ENCODE measurements at places on chromosomes 13 and 19.
A peak's percentile ranks its signal among the peaks of the same experiment; 100 is the strongest.

DNA sequence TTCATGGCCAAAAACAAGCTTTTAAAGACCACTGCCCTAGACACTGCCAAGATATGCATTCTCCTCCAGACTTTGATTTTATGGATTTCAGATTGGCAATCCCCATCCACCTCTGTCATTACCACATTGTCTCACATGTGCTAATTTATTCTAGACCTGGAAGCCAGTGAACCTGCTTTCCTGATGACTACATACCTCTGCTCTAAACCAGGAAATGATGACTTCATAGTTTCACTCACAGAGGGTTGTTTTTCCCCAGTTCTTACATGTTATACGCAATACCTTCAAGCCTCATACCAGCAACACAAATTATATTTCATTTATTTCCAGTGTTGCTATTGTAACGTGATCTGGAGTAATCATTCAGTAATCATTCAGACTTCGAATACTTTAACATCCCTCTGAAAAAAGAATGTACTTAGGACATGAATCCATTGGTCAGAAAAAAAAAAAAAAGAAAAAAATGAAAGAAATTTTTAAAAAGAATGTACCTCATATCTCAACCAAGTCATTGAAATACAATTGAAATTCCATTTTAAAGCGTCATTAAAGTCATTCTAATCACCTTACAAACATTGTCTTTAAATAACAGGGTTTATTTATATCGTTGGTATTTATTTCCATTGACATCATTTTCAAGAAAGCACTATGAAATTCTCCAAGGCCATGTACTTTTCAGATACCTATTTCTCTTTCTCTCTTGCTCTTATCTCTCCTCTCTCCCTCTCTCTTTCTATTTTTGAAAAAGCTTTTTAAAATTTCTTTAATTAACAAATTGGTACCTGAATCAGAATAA, 33.4 kb upstream of the KLF5 start:
- DNase-seq = no peak

GRCh38 chr13:80039000-80039399, 301.9 kb downstream of the SPRY2 start:
- DNase-seq = no peak

DNA sequence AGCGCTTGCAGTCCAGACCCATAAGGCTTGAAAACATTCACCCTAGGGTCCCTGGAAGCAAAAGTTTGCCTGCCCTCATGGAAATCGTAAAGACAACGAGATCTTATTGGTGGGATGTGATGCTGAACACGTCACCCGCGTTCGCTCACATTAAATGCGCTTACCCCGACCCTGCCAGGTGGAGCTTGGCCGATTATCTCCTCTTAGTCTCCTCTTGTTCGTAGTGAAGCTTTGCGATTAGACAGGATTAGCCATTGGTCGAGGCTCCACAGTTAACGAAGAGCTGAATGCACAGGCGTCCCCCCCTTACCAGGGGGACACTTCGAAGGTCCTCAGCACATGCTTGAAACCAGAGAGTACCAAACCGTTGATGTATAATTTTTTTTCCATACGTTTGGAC, 16.0 kb upstream of the KDM4B start:
- DNase-seq = no peak

DNA sequence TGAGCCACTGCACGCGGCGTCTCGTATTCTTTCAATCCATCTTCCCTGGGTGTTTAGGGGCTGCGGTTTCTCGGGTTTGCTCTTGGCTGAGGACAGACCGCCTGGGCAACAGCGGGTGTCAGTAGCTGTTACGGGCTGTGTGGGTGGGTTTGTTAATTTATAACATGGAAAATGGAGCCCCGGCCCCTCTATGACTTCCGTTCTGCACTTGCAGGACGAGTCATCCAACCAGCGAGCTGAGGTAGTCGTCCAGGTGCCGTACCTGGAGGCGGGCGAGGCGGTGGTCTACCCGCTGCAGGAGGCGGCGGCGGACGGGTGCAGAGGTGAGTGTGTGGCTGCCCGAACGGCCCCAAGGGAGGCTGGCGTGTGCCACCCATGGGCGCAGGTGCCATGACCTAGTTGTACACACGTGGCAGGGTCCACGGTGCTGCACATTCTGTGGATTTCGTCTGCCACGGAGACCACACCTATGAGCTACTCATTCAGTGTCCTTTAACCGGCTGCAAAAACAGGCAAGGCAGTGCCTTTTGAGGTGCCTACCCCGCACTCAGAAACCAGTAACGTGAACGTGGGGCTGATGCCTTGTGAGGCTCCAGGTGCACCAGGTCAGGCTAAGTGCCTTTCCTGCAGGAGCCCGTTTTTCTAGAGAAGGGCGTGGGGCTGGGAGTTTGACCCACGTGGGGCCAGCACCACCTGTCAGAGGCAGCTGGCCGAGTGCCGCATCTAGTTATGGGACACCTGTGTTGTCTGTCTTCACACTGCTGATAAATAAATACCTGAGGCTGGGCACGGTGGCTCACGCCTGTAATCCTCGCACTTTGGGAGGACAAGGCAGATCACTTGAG, 10.9 kb downstream of the POLR2E start:
- peak; percentile 36 for DNase-seq

DNA sequence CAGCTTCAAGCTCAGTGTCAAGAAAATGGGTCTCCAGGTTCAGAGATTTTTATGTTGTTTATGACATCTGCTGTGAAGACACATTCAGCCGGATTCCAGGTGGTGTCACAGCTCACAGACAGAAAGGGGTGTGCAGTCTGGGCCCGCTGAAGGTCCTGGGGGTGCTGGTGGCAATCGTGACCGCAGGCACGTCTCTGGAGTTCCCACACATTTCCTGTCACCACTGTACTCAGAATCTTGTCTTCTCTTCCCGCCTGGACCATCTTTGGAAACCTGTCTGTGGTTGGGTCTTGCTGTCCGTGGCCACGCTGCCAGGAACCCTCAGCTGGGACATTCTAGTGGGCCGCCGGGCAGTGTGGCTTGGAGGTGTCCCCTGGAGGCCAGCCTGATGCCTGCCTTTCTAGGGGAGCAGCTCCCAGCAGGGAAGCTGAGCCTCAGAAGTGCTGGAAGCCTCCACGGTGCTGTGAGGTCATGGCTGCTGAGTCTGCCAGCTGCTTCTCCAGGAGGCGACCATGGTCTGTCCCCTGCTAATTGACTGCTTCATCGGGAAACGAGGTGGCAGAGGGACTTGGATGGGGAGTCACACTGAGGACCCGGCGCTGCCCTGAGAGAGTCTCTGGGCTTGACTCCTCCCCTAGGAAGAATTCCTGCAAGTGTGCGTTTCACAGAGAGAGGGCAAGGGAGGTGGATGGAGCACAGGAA, 3.7 kb downstream of the TEX29 start:
- no peak for DNase-seq

DNA sequence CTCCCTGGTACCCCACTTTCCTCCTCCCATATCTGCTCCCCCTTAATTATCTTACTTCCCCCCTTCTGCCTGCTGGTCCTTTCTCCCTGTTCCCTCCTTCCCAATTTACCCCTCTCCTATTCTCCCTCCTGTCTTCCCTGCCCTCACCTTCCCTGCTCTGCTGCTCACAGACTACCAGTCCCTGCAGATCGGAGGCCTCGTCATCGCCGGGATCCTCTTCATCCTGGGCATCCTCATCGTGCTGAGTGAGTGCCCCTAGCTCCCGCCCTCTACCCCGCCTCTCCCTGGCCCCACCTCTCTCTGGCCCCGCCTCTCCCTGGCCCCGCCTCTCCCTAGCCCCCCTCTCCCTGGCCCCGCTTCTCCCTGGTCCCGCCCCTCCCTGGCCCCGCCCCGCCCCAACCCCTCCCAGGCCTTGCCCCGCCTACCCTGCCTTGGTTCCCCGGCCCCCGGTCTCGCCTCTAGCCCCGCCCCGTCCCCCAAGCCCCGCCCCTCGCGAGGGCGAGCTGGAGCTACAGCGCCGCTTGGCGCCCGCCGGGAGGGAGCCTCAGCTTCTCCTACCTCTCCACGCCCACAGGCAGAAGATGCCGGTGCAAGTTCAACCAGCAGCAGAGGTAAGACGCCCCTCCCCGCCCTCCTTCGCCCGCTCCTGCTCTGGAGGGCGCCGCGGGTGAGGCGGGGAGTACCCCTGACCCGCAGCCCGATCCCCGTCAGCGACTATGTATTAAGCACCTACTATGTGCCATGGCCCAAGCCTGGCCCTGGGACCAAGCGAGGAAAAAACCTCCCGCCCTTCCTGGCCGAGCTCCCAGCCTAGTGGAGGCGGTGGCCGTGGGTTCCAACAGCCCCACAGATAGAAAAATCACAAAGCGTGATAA, 1.9 kb upstream of the FXYD7 start:
- peak; percentile 86 for DNase-seq

- DNase-seq = no peak
These were observed 16.5 kb downstream of the LRCH1 start for GRCh38 chr13:46569456-46569855.

GRCh38 chr19:9811139-9811538, 7.7 kb downstream of the FBXL12 start:
- DNase-seq = no peak

DNA sequence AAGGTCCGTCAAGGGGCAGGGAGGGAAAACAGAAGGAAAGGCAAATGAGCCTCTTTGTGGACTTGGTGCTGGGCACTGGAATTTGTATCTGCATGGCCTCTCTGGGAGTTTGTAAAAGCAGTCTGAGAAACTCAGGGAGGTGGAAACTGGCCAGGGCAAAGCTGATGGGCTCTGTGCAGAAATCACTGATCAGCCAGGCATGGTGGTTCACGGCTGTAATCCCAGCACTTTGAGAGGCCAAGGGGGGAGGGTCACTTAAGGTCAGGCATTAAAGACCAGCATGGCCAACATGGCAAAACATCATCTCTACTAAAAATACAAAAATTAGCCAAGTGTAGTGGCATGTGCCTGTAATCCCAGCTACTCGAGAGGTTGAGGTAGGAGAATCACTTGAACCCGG, 369.9 kb upstream of the ZNF507 start:
- no peak for DNase-seq

DNA sequence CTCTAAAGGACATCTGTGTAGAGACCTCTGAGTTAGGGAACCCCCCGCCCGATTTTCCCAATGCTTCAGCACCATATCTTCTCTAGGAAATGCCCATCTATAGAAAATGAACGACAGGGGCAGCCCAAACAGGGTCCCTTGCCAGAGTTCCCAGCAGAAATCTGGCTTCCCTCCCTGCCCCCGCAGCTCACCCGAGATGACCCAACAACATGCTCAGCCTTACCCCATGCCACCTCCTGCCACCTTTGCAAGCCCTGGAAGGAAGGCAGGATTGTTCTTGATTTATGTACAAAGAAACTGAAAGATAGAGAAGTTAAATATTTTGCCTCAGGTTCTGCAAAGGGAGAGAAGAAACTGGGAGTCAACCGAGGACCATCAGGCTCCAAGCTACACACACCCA, 105.6 kb upstream of the UQCRFS1 start:
- DNase-seq = no peak

DNA sequence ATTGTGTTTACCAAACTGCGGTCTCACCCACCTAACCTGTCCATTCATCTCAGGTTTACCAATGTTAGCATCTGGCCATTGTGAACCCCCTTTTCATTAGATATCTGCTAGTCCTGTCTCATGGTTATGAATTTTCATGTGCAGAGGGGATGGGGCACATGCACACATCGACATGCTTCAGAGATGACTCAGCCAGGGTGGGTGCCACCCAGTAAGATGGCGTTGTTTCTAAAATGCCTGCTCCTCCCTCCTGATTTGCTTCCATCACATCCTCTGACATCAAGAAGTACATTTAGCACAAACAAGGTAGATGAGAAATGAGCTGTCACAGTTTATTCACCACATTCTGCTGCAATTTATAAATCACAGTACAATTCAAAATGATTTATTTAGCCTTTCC, 51.3 kb downstream of the GPALPP1 start:
- peak; percentile 7 for DNase-seq

DNA sequence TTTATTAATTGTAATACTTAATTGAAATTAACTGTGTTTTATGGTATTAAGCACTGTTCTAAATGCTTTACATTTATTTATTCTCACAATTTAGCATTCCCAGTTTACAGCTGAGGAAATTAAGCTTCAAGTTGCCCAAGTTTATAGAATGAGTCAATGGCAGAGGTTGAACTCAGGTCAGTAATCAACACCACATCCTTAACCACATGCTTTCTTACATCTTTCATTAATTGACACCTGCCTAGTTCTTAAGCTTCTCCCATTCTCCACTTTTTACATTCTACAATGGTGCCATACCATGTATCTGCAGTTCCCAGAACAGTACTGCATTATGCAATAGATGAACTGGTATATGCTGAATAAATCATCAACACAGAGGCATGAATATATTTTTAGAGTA, 11.7 kb upstream of the RBM26 start:
- no peak for DNase-seq

DNA sequence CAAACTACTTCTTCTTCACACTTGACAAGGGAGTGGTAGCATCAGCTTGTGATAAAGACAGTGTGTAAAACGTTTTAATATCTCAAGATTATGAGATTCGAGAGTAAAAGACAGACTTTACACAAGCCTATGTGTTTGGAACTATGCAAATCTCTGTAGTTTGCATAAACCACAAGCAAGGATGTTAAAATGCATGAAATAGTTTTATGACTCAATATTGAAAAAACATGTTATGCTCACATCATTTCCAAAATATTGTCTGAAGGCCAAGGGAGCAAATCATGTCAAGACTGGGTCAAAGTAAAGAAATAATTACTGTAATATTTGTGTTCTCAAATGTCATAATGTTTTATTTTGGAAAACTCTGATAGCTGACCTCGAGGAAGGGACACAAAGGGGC, 316.8 kb upstream of the KLF12 start:
- DNase-seq = no peak

- no peak for DNase-seq
These were observed 36.7 kb upstream of the CD177 start for GRCh38 chr19:43316591-43317319.

DNA sequence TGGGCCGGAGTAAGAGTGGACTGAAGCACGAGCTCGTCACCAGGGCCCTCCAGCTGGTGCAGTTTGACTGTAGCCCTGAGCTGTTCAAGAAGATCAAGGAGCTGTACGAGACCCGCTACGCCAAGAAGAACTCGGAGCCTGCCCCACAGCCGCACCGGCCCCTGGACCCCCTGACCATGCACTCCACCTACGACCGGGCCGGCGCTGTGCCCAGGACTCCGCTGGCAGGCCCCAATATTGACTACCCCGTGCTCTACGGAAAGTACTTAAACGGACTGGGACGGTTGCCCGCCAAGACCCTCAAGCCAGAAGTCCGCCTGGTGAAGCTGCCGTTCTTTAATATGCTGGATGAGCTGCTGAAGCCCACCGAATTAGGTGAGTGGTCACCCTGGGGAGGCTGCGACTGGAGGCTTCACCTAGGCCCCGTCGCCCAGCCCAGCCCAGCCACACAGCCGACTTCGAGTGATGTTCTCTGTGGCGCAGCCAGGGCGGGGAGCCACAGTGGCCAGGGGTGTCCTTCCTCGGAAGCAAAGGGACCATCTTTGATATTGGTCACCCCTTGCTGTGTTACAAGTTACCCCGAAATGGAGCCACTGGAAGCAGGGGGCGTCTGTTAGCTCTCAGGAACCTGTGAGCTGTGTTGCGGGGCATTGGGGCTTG, 5.6 kb downstream of the PIAS4 start:
- DNase-seq = no peak

- DNase-seq = no peak
These were observed 470 bp upstream of the GRTP1 start for GRCh38 chr13:113364311-113364889.

Measured in ACHN (cell line).